ENCODE measurements at places on chromosomes 4 and X. TPM values are rescaled to one million over a fixed set of nuclear protein-coding genes. Genes with fewer than 3 reads are reported as not detected.

The LANCL3 gene
- total RNA-seq, result 0.62 TPM

The TBC1D8B gene
- total RNA-seq, result 2.5 TPM

The MGAT4D gene
- total RNA-seq, result not detected

The LARP1B gene
- 13.5 TPM for total RNA-seq

The CLGN gene
- 18.1 TPM for total RNA-seq

The ASB12 gene
- not detected for total RNA-seq

The TKTL2 gene
- total RNA-seq, result not detected

The GABRG1 gene
- not detected for total RNA-seq

The EVC2 gene
- total RNA-seq, result not detected

The KLHL13 gene
- 14.2 TPM for total RNA-seq

The TLR3 gene
- total RNA-seq, result 7.7 TPM

The CCDC149 gene
- total RNA-seq, result 2.2 TPM

The SULT1E1 gene
- not detected for total RNA-seq

The TCEAL6 gene
- not detected for total RNA-seq

The SMIM10 gene
- 12.0 TPM for total RNA-seq

The PCSK1N gene
- total RNA-seq, result 0.72 TPM

The TRIM60 gene
- not detected for total RNA-seq

The SPACA5 gene
- total RNA-seq, result not detected

The OCRL gene
- 27.6 TPM for total RNA-seq

The COL4A6 gene
- 0.46 TPM for total RNA-seq

The PCDH18 gene
- total RNA-seq, result 22.1 TPM

The XK gene
- 1.3 TPM for total RNA-seq

The PF4V1 gene
- not detected for total RNA-seq

The PITX2 gene
- total RNA-seq, result 4.5 TPM

The VEGFC gene
- total RNA-seq, result 30.3 TPM

The HAND2 gene
- total RNA-seq, result 0.16 TPM

The AWAT1 gene
- total RNA-seq, result not detected

The PORCN gene
- total RNA-seq, result 11.2 TPM

The IL3RA gene
- total RNA-seq, result not detected

The MAOA gene
- 0.25 TPM for total RNA-seq

The ETDA gene
- total RNA-seq, result not detected

The HOPX gene
- total RNA-seq, result not detected

The TMPRSS11D gene
- not detected for total RNA-seq

The ACOX3 gene
- 20.3 TPM for total RNA-seq

The APELA gene
- total RNA-seq, result not detected

The DMRTC1 gene
- not detected for total RNA-seq

The GATA1 gene
- not detected for total RNA-seq

The FREM3 gene
- total RNA-seq, result not detected

The CAMK2D gene
- total RNA-seq, result 19.9 TPM

The ODAPH gene
- not detected for total RNA-seq

The HSD17B13 gene
- total RNA-seq, result 0.17 TPM

The AKAP14 gene
- total RNA-seq, result not detected

The ADGRG4 gene
- not detected for total RNA-seq

The EMCN gene
- not detected for total RNA-seq

The EDA gene
- not detected for total RNA-seq

The TMEM271 gene
- not detected for total RNA-seq

The PRDM5 gene
- 12.3 TPM for total RNA-seq

The CXCL10 gene
- total RNA-seq, result 0.40 TPM
